ENCODE measurements at places on chromosomes 13 and 19.

DNA sequence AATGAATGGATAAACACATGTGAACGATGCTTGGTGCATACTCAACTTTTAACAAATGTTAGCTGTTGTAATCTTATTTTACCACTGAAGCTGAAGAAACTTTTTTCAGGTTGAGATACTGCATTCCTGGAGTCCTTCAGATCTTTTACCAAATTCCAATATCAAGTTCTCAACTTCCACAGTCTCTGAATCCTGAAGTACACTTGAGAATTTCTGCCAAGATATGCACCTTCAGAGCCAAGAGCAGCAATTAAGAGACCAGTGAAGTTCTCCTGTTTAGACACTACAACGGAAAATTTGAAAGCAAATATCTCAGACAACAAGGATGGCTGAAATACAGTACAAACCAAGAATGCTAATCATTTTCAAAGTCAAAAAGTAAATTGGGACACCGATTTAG, 84.6 kb upstream of the MTIF3 start:
- no peak for DNase-seq

DNA sequence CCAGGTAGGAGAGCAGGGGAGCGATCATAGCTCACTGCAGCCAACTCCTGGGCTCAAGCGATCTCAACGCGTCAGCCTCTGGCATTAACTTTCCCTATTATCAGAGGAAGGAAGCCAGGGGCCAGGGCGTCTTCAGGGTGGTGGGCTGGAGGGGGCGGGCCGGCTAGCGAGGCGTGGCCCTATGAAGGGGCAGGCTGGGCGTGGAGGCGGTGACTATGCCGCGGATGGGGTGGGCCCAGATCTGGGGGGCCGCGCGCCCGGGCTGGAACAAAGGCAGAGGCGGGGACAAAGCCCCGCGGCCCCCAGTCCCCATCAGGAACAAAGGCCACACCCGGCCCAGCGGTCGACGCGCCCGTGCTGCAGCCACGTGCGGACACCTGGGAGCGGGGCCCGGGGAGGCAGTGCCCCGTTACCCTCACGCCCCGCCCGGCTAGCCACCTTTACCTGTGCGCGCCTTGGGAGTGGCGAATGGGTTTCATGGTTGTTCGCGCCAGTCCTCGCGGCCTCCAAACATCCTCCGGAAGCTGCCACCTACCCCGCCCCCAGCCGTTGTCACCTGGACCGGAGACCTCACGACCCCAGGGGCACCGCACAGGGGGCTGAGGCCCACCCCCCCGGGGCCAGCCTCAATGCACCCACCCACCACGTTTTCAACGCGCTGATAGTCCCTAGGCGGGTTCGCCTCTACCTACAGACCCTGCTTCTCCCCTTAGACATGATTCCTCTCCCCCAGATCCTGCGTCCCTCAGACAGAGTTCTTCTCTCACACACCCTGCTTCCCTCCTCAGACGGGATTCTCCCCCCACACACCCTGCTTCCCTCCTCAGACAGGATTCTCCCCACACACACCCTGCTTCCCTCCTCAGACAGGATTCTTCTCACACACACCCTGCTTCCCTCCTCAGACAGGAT, 5.4 kb upstream of the TRIM28 start:
- DNase-seq, result no peak

DNA sequence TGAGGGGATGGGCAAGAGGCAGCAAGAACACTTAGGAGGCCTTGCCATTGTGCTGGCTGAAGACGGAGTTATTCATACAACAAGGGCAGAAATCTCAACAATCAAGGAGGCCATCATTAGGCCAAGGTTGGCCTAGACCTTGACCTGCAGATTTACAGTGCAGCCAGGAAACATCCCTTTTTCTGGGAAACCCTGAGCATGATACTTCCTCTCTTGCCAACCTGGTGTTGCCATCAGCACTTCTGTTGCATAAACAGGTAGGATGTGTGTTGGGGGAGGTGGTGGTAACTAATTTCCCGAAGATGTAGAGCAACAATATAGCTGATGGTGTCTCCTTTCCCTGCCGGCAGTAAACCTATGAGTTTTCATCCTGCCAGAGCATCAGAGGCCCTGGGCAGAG, 8.0 kb downstream of the TMEM272 start:
- no peak for DNase-seq

DNA sequence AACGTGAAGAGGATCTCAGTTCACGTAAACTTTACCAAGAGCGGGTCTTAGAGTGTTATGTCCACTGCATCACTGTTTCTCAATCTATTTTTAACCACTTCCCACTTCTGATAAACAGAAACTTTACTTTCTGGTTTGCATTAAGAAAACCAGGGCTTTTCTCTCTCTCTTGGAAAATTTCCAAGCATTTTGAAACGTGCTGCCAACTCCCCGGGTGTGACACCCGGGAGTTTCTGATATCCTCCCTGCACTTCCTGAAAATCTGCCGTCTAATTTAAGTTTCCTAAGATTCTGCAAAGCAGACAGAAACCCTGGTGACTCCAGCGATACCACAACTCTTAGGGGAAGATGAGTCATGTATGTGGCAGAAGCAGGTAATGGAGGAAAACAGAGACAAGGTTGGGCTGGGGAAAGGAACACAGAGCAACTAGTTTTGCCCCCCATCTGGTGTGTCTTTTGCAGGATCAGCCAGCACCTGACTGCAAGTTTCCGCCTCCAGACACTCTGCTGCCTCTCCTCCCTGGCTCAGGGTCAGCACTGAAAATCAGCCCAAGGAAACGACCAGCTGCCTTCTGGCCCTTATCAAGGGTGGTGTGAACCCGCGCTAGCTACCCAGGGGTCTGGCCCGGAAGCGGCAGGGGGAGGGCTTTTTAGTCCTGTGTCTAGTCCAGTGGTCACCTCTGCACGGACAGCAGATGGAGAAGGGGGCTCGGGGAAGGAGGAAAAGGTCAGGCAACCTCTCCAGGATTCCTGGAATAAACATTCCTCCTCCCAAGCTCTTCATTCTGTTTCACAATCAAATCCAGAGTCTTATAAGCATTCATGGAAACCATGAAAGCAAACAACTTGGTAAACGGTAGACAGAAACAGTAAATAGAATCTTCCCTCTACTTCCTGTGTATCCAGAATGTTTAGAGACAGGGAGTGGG, 11.3 kb upstream of the FFAR2 start:
- DNase-seq, result no peak

Data from activated T-cell treated with anti-CD3 and anti-CD28 coated beads for 1 hour (primary cell).